Peyer's patch (tissue), 4 donors: ENCODE measurements at places on chromosomes 7 and 10. TPM values are rescaled to one million over a fixed set of nuclear protein-coding genes. Genes with fewer than 3 reads are reported as not detected.

The RNF32 gene
- not detected for total RNA-seq

The CALHM1 gene
- total RNA-seq, result not detected

The ZNF282 gene
- total RNA-seq, result 34.5 TPM

The HSPA12A gene
- 4.7 TPM for total RNA-seq

The HSPA14 gene
- total RNA-seq, result 12.1 TPM

The NUTM2D gene
- 1.6 TPM for total RNA-seq

The LRMDA gene
- 4.7 TPM for total RNA-seq

The SPAM1 gene
- 1.1 TPM for total RNA-seq

The CYP2E1 gene
- total RNA-seq, result 13.2 TPM

The FRAT2 gene
- total RNA-seq, result 31.7 TPM

The AKR1C4 gene
- total RNA-seq, result 1.1 TPM

The MLXIPL gene
- total RNA-seq, result 114 TPM

The ELMO1 gene
- 43.1 TPM for total RNA-seq

The PNLIPRP3 gene
- total RNA-seq, result not detected

The CYP2C19 gene
- 141 TPM for total RNA-seq

The FFAR4 gene
- 2.5 TPM for total RNA-seq

The GALNT17 gene
- total RNA-seq, result 3.0 TPM

The DOCK1 gene
- total RNA-seq, result 112 TPM

The JAZF1 gene
- 15.7 TPM for total RNA-seq

The SPDYE1 gene
- not detected for total RNA-seq

The PDE6C gene
- not detected for total RNA-seq

The SAP25 gene
- total RNA-seq, result 18.2 TPM

The SHH gene
- 1.4 TPM for total RNA-seq

The IKZF1 gene
- 34.0 TPM for total RNA-seq

The AP4M1 gene
- 119 TPM for total RNA-seq

The OIT3 gene
- total RNA-seq, result not detected

The C7orf57 gene
- total RNA-seq, result not detected

The TMEM270 gene
- total RNA-seq, result not detected

The ZNF485 gene
- total RNA-seq, result 1.5 TPM

The FAM149B1 gene
- total RNA-seq, result 18.6 TPM

The SPDYE8 gene
- not detected for total RNA-seq

The SFRP5 gene
- not detected for total RNA-seq

The BTBD16 gene
- total RNA-seq, result not detected
